Stimulated activated naive CD8-positive, alpha-beta T cell treated with anti-CD3 and anti-CD28 coated beads, Interleukin-15, amount 100 ng/mL, for 72 hours (primary cell): ENCODE measurements at places on chromosomes 6 and 20.

DNA sequence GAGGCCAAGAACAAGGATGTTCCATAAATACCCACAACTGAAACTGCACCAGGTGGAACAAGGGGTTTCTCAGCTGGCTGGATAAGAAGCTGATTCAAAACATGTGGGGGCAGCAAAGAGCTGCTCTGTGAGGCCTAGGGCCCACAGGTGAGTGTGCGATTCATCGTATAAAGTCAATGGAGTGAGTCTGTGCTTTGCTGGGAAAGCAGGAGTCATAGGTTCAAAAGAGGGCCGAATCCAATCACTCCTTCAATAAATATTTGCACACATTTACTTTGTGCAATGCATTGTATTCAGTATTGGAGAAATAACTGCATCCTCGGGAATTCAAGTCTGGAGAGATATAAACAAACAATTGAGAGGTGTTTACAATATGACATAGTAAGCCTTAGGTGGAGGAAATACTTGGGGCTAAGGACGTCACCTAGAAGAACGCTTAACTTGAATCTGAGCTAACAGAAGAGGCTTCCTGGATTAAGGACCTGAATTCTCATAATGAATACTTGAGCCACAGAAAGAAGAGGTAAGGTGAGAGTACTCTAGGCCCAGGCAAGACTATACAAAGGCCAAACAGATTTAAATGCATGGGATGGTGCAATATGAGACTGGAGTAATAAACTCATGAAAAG is 83.7 kb upstream of the TMEM30A start:
- DNase-seq, result no peak

DNA sequence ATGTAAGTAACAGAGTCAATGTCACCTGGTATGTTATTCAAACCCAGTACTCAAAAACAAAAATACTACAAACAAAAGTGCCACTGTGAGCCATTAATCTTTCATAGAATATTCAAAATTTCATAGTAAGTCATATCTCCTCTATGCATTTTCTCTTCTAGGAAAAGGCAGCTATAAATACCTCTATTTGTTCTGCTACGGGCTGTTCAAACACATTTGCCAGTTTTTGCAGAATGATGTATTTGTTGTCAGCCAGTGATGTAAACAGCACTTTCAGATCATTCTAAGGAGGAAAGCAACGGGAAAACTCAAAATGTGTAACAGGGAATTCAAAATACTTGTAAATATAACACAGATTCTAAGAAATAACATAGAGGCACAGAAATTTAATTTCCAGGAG is 388.2 kb downstream of the SYNE1 start:
- no peak for DNase-seq

DNA sequence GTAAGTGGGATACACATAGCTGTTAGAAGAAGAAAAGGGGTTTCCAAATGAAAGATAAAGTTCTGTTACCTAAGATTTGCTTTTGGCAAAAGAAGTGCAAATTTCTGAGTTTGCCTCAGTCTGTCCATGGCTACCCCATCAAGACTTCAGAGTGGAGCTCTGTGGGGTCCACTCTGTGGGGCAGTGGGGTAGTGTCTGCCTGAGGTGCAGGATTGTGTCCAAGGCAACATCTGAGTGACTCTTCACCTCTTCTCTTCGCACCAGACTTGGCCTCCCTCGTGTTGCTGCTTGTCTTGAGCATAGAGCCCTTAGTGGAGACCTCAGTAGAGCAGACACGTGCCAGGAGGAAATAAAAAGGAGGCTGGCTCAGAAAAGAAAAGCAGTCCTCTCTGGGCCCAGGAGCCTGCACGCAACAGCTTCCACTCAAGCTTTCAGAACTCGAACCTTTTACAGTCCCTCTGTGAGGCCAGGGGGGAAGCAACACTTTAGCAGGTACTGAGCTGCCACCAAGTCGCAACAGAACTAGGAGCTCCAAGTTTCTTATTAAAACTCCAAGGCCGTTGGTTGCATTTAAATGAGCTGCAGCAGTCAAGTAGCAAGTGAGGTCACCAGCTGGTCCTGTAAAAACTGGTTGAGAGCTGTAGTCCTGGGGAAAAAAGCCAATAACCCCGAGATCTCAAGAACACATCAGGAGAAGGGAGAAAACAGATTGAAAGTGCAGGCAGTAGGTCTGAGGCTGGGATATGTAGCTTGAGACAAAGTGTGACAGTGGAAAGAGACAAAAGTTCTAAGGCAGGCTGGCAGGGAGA is 413.5 kb downstream of the CDC5L start:
- DNase-seq, result no peak

DNA sequence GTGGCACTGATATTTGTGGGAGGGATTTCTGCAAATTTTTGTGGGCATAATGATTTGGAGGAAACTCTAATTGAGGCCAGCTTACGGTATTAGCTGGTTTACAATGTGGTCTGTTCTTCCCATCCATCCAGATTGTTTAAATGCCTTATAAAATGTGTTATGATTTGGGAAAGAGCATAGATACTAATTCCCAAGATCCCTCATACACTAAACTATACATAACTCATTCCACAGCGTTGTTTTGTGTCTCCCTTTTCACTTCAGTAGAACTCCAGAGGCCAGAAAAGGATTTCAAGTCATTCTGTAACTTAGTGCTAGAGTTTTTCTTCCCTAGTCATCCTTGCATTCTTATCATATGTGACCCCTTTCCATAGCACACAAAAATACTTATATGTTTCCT is 292.6 kb upstream of the NT5E start:
- DNase-seq, result no peak

GRCh38 chr20:62020935-62021701 is 44.6 kb downstream of the TAF4 start:
- no peak for DNase-seq
